GM10248 (cell line): ENCODE measurements at places on chromosomes 4 and X.

DNA sequence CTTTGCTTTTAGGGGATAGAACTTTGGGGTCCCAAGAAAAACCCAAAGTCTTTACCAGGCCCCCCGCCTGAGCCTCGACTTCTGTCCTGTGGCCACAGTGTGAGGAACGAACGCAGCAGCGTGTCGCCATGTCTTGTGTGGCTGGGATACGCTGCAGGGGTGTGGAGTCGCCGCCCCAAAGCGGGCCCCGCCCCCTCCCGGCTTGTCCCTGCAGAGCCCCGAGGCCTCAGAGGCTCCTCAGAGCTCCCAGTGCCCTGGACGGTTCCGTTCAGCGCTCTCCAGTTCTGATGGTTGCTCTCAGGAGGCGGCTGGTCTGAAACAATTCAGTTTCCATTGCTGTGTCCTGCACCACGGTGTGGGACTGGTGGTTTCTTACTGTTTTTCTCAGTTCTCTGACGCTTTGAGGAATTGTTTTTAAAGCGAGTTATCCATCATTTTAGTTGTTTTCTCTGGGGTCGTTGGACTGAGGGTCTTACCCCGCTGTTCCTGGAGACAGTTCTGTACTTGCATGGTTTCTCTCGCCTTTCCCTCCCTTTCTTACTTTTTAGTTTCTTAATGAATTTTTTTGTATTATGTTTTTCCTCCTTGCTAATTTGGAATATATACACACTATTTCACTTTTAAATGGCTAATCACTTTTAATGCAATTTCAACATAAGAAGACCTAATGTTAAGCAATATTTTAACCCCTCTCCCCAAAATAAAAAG, 1.6 kb upstream of the IDUA start:
- DNase-seq: peak; percentile 63

DNA sequence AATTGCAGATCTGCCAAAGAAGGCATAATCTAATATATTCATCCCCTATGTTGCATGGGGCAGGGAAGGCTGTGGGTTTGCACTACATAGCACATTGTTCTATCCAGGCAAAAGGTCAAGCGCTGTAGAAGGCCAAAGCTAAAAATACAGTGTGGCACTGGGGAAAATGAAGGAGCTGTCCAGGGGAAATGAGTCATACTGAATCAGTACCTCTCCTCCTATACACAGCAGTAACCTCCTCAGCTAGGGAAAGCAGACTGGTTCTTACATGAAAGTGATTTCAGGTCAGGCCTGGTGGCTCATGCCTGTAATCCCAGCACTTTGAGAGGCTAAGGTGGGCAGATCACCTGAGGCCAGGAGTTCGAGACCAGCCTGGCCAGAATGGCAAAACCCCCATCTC, 31.0 kb upstream of the SLC25A4 start:
- no peak for DNase-seq

GRCh38 chrX:109773374-109773773, 40.3 kb upstream of the ACSL4 start:
- no peak for DNase-seq

DNA sequence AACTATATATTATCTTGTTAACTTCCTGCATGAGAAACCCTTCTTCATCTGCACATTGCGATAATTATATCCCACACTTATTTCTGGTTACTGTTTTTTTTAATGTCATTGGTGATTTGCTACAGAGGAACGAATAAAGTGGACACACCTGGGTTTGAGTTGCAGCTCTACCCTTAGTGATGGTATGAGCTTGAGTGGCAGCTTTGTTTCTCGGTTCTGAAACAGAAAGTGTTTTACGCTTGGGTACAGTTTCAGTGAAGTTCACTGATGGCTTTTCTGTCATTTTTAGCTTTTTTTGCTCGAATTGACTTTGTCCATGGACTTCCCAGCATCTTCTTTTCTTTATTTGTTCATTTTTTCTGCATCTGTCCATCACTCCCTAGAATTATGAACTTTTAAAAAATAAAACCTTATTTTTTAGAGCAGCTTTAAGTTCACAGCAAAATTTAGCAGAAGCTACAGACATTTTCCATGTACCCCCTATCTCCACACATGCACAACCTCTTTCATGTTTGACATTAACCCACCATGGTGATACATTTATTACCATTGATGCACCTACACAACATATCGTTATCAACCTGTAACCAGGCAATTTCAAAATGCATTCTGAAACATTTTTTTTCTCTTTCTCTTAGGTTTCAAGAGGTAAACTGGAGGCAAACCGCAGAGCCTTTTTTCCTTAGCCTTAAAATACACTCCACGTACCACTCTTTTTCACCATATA, 1041.6 kb upstream of the PRKX start:
- no peak for DNase-seq

GRCh38 chrX:19793471-19793870, 93.9 kb downstream of the SH3KBP1 start:
- no peak for DNase-seq

DNA sequence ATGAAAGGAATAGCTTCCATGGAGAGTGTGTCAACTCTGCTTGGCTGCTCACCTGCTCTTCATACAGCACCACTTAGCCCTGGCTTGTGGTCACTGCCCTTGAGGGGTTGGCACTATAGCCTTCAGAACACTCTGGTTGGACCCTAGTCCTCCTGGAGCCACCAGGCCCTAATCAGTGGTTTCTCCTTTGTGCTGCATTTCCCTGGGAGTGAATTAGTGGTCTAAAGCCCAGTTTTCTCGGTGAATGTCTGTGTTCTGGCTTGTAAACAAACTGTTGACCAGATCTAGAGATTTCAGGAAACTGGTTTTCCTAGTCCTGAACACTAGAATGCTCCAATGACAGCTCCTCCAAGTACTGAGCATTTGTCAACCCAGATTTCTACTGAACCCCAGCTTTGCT, 28.6 kb upstream of the TMEM154 start:
- no peak for DNase-seq

GRCh38 chrX:121456315-121456714, 408.9 kb downstream of the GLUD2 start:
- peak; percentile 4 for DNase-seq

DNA sequence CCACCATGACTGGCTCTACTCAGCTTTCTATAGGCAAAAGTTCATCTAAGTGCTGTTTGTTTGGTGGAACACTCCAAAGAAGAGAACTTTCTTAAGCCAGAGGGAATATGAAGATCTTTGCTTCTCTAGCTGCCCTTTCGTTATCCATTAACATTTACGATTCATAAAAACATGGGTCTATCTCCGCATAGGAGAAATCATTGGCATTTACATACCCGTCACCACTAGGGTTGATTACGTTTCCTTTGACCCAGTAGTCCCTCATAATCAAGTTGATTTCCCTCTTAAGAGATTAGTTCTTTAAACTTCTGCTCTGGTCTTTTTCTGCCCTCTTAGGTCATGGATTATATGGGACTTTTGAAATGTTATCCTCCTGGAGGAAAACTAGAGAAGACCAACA, 57.5 kb downstream of the PTCHD1 start:
- DNase-seq: no peak

GRCh38 chr4:139903845-139904244, 238.2 kb downstream of the MGST2 start:
- DNase-seq: no peak

DNA sequence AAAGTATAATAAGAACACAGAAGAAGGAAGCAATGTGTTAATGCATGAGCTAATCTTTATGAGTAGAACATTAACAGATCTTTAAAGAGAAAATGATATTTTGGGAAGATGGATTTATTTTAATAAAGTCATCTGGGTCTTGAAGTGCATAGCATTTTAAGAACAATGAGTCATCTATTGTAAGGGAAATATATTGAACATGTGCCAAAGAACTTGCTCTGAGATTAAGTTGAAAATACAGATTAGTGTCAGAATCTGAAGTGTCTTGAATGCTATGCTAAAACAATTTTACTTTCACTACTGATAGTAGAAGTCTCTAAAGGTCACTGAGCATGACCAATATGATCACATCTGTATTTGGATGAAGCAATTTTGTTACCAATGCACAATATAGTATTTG, 776.7 kb upstream of the GRID2 start:
- DNase-seq: no peak

DNA sequence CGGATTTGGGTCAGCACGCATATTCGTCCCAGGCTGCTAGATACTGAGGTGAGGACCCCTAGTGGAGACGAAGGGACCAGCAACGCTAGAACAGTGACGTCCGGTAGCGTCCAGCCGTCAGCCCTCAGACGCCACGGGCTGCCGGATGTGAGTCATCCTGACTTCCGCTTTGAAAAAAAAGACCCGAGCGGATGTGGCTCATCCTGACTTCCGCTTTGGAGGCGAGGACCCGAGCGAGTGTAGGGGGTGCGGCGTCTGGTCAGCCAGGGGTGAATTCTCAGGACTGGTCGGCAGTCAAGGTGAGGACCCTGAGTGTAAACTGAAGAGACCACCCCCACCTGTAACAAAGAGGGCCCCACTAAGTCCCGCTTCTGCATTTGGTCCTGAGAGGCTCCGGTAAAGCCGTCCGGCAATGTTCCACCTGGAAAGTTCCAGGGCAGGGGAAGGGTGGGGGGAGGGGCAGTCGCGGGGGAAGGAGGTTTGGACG, at the start of gene MAGEB2:
TSS of gene MAGEB2 (plus strand) at position 207 of the 487 bp plus-strand sequence. CDS start 3,018 bp downstream, outside the sequence.
- DNase-seq: no peak

DNA sequence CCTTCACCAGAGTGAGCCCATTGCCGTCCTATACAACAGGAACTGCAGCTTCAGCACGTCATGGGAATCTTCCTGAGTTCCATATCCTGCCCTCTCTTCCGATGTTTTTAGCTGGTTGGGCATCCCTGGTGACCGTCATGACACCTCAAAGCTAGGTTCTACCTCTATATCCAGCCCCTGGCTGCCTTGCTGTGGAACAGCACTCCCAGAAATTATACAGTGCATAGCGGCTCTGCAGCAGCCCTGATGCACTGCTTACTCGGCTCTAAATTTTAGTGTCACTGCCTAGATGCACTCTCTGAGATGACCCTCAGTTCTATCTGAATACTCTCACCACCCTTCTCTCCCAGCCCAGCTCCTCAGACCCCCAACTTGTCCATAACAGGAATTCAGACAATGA, 44.3 kb downstream of the ARHGEF38 start:
- no peak for DNase-seq

DNA sequence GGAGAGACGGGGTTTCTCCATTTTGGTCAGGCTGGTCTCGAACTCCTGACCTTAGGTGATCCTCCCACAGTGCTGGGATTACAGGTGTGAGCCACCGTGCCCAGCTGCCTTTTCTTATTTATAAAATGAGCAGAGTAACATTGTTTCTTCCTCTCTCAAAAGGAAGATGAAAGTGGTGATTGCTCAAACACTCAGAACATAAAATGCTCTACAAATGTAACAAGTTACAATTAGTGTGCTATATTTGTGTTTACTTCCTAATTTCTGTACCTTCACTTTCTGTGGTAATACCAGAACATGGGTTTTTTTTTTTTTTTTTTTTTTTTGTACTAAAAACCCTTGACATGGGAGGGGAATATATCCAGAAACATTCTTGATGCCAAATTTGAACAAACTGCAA, 197.9 kb downstream of the MGST2 start:
- no peak for DNase-seq

DNA sequence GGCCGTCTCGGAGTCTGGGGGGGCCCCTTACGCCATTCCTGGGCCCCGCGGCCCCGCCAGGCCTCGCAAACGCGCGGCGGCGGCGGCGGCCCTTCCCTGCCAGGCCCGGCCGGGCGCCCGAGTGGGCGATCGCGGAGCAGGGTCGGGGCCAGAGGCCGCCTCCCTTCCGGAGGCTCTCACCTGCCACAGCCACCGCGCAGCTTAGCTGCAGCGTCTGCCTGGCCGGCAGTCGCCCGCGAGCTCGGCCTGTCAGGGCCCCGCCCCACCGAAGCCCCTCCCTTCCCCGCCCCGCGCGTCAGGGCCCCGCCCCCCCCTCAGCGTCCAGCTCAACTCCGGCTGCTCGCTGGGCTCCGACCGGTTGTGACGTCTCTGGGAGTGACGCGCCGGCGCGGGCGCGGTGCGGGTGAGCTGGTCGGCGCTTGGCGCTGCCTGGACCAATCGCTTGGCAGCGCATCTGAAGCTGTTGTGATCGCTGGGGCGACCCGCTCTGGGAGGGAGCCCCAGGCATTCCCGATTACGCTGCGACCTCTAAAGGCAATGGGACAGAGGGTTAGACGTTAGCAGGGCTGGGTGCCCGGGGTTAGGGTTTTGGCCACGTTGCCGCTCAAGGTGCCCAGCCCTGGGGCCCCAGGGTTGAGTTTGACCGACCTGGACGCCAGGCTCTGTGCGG, at the start of gene SLC10A3:
TSS of gene SLC10A3 (minus strand) at position 216 of the 670 bp plus-strand sequence. CDS start 1,689 bp downstream, outside the sequence.
- DNase-seq: peak; percentile 91
